ENCODE measurements at places on chromosomes 1 and 21. TPM values are rescaled to one million over a fixed set of nuclear protein-coding genes. Genes with fewer than 3 reads are reported as not detected.

GRCh38 chr1:174469687-174470086 is 21.9 kb downstream of the GPR52 start:
- no peak for DNase-seq

Gene OR2L5
- not detected for total RNA-seq

- no peak for DNase-seq
Observed at GRCh38 chr1:212030936-212031528, 4.3 kb downstream of the INTS7 start.

DNA sequence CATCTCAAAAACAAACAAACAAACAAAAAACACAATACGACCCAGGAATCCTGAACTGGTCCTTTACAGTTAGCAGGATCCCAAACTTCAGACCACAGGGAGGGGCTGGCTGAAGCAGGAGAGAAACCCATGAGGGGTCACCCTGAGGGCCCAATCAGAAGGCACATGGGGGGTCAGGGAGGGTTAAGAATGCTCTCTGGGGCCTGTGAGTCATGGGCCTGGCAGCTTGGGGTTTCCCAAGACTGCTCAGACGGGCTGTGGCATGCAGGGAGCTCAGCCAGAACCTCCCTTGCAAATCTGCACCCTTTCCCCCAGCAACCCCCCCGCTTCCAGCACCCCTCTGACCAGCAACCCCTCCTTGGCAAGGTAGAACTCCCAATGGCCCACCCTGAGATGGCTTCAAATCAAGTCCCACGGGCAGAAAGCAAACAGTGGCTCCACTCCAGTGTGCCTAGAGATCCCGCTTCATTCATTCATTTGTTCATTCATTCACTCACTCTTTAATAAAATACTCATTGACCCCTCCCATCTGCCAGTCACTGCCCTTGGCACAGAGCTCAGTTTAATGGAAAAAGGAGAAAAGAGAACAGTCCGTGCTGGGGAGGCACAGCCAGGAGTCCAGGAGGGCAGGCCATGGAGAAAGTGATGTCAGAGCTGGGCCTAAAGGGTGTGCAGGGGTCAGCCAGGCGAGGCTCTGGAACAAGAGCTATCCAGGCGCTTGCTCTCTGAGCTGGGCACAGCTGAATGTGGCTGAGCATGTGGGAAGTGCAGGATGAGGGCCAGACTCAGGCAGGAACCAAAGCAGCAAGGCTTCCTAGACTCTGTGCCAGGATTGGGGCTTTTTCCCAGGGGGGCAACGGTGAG is 8.2 kb downstream of the UQCRHL start:
- DNase-seq: peak; percentile 82

GRCh38 chr1:169091480-169091941 is 15.0 kb upstream of the ATP1B1 start:
- no peak for DNase-seq

Data from sigmoid colon (tissue), 7 donors.